Left lung (tissue), 14 donors: ENCODE measurements at places on chromosomes 5 and 9.

GRCh38 chr5:38249812-38250211, 8.5 kb upstream of the EGFLAM start:
- DNase-seq: no peak

DNA sequence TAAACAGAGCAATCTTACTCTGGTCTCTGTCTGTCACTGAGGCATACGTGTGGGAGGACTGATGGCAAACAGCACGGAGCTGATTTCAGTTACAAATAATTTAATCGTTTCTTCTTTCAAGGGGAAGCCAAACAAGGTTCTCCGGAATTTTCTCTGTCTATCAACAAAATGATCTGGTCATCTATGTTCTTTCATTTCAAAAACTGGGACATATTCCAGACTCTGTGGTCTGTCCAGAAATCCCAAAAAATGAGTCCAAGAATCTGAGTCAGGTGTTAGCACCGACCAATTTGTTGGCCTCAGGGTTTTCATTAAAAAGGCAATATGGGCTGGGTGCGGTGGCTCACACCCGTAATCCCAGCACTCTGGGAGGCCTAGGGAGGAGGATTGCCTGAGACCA, 69.9 kb upstream of the ZNF608 start:
- DNase-seq: no peak

DNA sequence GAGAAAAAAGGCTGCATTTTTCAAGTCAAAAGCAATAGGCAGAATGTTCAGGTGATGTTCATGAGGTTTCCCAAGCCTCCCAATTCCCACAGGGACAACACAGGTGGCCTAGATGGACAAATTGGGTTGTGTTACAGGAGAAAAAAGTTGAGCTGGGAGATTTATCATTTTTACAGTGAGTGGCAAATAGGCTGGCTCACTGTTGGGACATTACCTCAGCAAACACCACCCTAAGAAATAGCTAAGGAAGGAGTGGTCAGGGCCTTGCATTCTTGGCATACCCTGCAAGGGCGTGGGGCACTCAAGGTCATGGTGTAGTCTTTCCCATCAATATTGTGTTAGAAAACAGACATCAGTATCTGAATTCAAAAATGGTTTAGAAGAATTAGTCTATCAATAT, 23.3 kb upstream of the CPLANE1 start:
- DNase-seq: no peak

- DNase-seq: no peak
These were observed 808.7 kb downstream of the PTPRD start for GRCh38 chr9:9804109-9804508.

DNA sequence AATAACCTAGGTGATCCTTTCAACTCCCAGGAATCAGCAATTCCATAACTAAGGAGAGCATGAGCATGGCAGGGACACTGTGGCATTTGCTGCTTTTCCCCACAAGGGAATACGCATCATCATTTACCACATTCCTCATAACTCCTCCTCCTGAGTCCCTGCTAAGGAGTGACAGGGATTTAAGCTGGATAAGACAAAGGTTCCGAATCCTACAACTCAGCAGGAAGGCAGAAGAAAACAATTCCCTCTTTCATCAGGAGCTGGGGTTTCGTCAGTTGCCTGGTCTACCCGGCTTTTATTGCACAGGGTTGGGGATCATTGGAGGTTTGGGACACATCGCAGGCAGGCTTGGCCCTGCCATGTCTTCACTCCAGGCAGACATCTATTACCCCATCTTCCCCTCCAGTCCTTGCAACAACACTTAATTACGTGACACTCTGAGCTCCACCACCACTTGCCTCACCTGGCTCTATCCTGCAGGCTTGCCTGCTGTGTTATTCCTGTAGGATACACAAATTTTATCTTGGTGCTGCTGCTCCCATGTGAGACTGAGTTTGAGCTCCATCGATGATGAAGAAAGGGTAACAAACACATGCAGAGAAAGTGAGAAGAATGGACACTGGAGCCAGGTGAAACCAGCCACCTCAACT, 563.0 kb upstream of the KLF4 start:
- DNase-seq: no peak

GRCh38 chr9:121783111-121783510, 131.7 kb downstream of the DAB2IP start:
- DNase-seq: no peak

- no peak for DNase-seq
These were observed 47.6 kb downstream of the PRRC2B start for GRCh38 chr9:131441441-131441840.

- DNase-seq: no peak
These were observed 112.8 kb downstream of the EMB start for GRCh38 chr5:50328193-50328729.

DNA sequence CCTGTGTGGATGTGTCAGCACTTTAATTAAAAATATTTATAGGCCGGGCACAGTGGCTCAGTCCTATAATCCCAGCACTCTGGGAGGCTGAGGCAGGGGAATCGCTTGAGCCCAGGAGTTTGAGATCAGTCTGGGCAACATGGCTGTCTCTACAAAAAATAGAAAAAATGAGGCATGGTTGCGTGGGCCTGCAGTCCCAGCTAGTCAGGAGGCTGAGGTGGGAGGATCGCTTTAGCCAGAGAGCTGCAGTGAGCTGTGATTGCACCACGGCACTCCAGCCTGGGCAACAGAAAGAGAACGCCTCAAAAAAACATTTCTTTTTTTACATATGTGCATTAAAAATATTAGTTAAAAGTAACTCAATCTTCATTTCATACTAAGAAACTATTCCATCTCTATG, 6.2 kb downstream of the TBC1D9B start:
- DNase-seq: no peak

- DNase-seq: no peak
These were observed 1.6 kb downstream of the DCAF12 start for GRCh38 chr9:34124926-34125325.

DNA sequence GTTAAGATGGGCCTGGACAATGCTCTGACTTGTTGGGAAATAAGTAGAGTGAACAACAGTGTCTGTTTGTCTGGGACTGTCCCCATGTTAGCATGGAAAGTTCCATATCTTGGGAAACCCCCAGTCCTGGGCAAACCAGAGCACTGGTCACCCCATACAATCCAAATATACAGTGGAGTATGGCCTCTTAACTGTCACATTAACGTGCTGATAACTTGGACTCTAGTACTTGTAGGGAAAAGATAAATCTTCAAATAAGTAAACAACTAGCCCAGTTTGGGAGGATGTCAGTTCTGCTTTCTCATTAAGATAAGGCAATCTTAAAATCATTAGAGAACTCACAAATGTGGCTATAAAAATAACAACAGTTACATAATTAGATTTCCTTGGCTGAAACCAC, 47.6 kb upstream of the JAK2 start:
- DNase-seq: no peak
